Umbilical cord (tissue), 2 donors: ENCODE measurements at places on chromosomes 16 and 17. TPM values are rescaled to one million over a fixed set of nuclear protein-coding genes. Genes with fewer than 3 reads are reported as not detected.
A peak's percentile ranks its signal among the peaks of the same experiment; 100 is the strongest.

DNA sequence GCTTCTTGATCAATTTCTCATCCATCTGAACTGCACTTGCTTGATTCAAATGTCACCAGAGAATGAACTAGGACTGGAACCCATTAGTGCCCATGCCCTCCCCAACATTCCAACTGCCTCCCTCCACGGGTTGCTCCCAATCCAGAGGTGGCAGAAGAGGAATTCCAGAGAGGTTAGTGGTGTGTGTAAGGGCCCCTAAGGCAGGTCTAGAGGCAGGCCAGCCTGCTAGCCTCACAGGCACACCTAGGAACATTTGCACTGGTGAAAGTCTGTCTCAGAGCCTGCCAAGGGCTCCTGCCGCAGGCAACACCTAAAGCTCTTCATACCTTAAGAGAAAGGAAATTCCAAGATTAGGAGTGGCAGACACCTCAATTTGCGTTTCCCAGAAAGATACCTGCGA is 21.2 kb upstream of the CMTM4 start:
- no peak for DNase-seq

GRCh38 chr16:22123146-22123545 is 30.8 kb downstream of the VWA3A start:
- DNase-seq, result no peak

DNA sequence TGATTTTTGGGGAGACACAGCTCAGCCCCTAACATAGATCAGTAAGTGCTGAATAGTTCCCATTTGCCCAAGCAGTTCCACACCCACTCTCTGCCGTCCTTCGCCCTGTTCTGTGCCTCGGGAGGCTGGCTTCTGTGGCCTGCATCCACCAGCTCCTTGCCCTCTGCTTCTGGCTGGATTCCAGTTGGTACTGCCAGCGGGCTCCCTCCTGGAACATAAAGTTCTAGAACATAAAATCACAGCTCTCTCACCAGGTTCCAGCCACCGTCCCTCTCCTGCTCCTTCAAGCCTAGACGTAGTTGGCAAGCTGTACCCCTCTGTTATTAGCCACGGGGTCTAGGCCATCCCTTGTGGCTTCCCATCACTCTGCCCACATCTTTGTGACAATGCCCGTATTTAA is 3.9 kb upstream of the MRPS23 start:
- no peak for DNase-seq

DNA sequence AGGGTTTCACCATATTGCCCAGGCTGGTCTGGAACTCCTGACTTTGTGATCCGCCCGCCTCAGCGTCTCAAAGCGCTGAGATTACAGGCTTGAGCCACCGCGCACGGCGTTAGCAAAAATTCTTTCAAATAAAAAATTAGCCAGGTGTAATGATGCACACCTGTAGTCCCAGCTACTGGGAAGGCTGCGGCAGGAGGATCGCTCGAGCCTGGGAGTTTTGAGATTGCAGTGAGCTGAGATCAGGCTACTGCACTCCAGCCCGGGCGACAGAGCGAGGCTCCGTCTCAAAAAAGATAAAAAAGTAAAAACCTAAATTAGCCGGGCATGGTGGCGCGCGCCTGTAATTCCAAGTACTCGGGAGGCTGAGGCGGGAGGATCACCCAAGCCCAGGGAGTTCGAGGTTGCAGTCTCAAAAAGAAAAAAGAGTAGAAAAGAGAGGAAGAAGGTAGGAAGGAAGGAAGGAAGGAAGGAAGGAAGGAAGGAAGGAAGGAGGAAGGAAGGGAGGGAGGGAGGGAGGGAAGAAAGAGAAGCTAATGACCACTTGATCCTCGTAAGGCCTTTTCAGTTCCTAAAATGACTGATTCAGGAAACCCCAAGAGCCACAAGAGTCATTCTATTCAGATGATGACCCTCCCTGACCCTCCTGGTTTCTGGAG is 59.2 kb downstream of the SRL start:
- DNase-seq, result no peak

Gene CCL14
- 4.1 TPM for total RNA-seq

DNA sequence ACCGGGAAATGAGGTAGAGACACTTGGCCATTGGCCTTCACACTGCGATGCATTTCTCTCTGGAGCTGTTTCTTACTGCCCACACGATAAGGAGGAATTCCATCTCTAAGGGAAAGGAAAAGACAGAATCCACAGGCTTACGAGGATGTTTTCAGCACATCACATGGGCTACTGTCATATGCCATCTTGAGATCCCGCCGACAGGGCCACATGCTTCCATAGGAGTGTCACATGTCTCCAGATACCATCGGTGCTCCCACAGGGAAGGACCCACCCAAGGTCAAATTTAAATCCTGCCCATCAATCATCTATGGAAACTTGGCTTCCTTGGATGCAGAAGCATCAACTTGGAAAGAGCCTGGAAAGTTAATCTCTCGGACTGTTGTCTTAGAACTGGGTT is 20.0 kb downstream of the AXIN2 start:
- no peak for DNase-seq

Gene TK2
- total RNA-seq, result 18.8 TPM

DNA sequence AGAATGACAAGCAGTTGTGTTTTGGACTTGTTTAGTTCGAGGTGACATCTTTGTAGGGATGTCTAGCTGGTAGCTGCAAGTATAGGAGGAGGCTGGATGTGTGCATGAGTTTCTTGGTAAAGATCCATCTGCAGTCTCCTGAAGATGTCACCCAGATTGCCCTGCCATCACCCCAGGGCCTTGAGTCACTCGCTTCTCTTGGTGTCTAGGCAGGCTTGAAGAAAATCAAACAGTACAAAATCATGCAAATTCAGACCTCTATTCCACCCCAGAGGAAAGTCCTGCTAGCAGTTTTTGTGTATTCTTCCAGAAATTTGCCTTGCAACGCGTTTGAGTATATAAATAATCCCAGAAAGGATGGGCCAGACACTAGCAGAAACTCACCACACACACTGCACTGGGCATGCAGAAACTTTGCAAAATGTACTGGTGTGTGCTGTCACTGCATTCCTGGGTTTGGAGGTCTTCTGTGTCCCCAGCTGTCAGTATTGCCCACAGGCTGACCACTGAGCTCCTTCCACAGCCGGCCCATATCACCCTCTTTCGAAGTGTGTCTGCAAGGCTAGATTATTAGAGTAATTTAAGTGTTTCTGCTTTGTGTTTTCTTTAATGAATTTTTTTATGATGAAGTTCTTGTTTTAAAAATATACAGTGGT is 51.5 kb downstream of the TENT4B start:
- no peak for DNase-seq

DNA sequence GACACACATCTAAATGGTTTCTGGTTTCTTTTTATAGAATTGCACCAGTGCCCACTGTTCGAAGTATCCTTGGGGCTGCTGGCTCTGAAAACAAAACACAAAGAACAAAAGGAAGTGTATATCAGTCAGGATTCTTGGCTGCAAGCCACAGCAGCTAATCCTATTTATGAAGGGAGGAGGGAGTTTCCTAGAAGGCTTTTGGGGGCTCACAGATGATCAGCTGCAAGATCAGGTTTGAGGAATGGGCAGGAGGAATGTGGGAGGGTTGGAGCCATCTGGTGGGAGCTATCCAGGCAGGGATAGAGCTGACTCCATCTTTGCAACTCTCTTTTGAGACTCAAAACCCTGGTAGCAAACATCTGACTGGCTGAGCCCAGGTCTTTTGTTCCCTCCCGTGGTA is 118.3 kb upstream of the EEF2KMT start:
- no peak for DNase-seq

DNA sequence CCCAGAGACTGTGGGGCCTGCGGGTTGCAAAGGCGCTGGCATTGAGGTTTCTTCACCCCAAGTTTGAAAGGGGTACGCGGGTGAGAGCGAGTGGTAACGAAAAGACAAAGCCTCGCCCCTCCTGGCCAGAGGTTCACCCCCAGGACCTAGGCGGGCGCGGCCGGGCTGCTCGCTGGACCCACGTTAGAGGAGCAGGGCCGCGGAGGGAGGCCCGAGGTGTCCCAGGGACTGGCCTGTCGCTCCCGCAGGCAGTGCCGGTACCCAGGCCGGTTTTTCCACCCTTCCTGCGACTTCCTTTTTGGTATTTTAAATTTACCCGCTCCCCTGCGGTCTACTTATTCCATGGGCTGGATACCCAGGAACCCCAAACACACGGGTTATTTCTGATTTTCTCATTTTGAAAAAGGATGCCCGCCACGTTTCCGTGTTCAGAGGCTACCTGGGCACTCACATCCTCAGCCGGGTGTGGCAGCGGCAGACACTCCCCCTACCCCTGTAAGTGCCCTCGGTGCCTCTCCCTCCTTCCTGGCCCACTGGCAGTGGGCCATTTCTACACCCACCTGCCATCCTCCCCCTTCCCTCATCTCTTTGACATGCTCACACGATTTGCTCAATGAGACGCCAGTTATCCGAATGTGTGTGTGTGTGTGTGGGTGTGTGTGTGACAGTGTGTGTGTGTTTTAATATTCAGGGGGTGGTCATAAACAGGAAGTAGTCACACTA is 1.6 kb upstream of the FOXL1 start:
- DNase-seq, result no peak

- no peak for DNase-seq
Measured at GRCh38 chr17:36553459-36553858, 8.7 kb downstream of the GGNBP2 start.

DNA sequence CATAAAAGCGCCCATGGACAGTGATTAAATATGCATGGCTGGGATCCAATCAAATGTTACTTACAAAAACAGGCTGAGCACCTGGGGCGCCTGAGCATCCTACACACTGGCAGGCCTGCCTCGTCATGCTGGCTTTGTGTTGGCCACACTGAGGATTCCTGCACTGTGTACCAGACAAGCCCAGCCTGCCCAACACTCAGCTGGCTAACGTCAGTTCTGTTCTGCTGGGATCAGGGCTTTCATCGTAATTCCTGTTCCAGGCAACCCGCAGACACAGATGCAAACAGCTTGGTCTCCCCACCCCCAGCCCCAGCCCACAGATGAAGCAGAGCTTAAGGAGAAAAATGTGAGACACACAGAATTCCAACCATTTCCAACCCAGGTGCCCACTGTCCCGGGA is 30.7 kb downstream of the PIMREG start:
- DNase-seq, result peak; percentile 89

DNA sequence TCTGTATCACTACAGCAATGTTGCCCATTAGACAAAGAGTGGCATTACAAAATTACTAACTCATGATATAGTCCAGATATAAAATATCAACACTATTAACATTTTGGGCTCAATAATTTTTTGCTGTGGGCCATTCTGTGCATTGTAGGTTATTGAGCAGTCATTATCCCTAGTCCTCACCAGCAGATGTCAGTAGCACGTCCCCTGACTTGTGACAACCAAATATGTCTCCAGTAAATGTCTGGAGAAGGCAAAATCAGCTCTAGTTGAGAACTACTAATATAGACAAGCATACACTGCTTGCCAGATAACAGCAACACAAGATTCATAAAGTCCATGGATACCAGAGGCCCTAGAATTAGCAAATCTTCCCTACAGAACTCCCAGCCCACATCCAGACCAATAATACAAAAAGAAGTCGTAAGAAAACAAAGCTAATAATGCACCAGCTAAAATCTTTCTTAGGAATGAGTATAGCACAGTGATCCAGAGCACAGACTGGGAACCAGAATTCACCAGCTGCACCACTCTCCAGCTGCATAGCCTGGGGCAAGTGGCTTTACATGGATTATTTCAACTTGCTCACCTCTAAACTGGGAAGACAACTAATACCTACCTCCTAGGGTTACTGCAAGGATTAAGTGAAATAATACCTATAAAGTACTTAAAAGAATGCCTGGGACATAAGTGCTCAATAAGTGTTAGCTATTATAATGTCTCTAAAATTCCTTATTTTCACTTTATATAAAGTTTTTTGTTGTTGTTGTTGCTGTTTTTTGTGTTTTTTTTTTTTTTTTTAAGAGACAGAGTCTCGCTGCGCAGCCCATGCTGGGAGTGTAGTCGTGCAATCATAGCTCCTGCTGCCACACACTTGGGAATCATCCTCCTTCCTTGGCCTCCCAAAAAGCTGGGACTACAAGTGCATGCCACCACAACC is 23.7 kb downstream of the HELZ start:
- peak; percentile 77 for DNase-seq

- DNase-seq, result no peak
Measured at GRCh38 chr16:89584768-89585549, 9.4 kb downstream of the CPNE7 start.

GRCh38 chr16:28913946-28914724 is 10.9 kb downstream of the RABEP2 start:
- DNase-seq, result no peak

DNA sequence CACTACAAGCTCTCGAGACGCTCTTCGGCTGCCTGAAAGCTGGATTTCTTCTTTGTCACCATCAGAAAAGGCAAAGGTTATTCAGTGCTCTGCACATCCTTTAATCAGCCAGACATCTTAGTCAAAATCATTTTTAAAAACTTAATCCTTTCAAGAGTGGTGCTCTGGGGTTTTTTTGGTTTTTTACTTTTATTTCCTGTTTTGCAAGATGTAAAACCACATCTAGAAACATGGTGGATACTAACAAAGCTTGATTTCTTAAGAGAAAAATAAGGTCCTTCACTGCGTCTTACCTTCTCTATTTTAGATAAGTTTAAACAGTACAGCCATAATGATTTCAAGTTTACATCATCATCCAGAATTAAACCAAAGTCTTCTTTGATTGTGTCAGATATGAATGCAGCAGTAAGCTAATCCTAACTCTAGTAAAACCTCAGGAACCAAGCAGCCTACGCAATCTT is 6.3 kb downstream of the ANKRD11 start:
- DNase-seq, result no peak

- DNase-seq, result no peak
Measured at GRCh38 chr16:71407731-71408130, 34.1 kb downstream of the TLE7 start.

DNA sequence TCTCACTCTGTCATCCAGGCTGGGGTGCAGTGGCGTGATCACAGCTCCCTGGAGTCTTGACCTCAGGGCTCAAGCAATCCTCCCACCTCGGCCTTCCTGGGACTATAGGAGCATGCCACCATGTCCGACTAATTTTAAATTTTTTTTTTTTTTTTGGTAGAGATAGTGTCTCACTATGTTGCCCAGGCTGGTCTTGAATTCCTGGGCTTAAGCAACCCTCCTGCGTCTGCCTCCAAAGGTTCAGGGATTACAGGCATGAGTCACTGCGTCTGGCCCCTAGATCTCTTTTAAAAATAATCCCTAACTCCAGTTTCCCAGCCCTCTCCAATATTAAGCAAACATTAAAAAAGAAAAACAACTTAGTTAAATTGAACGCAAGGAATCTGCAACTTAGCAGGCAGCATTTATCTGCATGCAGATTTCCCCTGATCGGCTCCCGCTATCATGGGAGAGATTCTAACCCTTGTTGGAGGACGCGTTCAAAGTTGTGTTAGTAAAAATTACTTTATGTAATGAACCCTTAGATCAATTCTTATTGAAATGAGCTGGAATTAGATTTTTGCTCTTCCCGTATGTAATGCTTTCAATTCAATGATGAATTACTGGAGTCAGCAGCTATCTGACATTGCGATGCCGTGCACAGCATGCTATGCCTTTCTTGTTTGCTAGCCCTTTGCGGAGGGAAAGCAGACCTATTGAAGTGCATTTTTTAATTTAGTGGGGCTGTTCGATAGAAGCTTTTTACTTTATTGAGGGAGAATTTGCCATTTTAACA is 171.7 kb downstream of the HAPSTR1 start:
- DNase-seq, result peak; percentile 46
